ENCODE measurements at places on chromosomes 4 and X.
A peak's percentile ranks its signal among the peaks of the same experiment; 100 is the strongest.

- DNase-seq: no peak
Observed at GRCh38 chrX:154735695-154736393, 15.0 kb downstream of the GAB3 start.

- no peak for DNase-seq
Observed at GRCh38 chr4:36386691-36387090, 105.3 kb downstream of the DTHD1 start.

DNA sequence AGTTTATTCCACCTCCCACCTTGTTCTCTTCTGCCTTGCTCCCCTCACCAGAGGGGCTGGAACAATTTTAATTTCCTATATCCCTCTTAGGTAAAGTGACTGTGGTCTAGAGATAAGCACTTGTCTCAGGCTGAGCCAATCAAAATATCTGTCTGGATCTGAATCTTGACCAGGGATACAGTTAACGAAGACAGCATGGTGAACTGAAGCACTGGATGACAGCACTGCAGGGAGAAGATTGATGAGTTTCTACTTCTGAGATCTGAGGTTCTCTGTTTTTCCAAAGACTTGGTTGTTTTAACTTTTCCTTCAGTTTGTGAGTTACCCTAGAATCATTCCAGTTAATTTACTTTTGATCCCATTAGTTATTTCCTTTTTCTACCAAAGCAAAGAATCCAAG lies 13.2 kb downstream of the GNPDA2 start:
- DNase-seq: no peak

GRCh38 chrX:3393178-3393577 lies 46.7 kb upstream of the MXRA5 start:
- peak; percentile 42 for DNase-seq

GRCh38 chr4:52837716-52838558 lies 24.2 kb upstream of the RASL11B start:
- no peak for DNase-seq

- DNase-seq: peak; percentile 2
Observed at GRCh38 chrX:41001327-41001726, 83.9 kb upstream of the USP9X start.

- DNase-seq: no peak
Observed at GRCh38 chr4:123666486-123666885, 269.9 kb downstream of the SPRY1 start.

DNA sequence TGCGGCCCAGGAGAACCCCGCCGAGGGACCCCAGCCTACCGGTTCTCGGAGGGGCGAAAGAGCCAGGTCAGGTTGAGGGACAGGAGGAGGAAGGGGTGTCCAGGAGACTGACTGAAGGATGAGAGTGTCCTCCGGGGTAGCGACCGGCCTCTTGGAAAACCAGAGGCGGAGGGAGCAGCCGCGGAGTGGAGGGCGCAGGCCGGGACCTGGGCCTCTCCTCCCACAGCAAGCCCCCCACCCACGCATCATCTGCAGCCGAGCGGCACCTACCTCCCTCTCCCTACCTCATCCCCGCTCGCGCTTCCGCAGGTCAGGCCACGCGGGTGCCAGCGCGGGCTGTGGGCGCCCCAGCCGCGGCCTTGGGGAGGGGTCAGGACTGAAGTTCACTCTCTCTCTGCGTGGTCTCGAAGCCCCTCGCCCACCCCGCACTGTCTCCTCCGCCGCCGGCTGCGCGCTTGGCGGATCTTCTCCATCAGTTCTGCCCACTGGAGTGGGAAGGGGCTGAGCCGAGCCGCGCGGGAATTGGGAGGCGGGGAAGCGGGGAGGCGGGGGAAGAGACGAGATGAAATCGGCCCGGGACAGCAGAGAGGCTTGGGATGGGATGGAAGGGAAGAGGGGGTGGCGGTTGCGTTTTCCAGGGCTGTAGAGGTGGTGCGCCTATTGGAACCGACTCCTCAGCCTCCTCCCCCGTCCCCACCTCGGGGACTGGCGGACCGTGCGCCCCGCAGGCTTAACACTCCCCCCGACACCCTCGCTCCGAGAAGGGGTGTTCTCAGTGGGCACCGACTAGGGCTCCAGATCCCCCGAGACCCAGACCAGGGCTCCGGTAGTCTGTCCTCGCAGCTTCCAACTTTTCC lies 1.8 kb downstream of the NLGN4X start:
- no peak for DNase-seq
